ENCODE measurements at places on chromosomes 11 and 22.

DNA sequence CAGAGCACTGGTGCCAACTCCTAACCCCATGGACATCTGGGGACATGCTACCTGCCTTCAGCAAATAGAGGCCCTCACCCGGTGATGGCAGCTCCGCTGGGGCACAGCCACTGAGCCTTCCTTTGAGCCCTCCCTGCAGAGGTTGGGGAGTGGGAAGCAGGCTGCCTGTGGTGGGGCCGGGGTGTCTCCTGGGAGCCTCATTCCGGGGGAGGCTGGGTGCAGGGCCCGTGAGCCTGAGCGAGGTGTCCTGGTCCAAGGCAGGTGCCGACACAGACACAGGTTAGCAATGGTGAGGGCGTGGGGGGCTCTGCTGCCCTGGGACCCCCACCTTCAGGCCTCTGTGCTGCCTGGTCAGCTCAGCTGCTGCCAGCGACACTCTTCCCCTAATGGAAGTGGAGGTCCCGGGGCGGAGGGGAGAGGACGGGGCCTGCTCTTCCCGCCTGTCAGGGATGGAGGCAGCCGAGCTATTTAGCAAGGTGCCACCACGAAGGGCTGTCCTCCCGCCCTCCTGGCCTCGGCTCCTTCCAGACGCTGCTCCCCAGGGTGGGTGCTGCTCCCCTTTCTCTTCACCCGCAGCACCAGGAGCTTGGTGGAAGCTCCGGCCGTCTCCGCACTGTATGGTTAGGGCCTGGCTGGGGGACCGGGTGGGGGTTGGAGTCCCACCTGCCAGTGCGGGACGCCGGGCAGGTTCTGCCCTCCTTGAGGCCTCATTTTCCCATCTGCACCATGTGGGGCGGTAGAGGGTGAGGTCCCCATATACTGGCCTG is 11.2 kb downstream of the TSPAN4 start:
- no peak for DNase-seq

DNA sequence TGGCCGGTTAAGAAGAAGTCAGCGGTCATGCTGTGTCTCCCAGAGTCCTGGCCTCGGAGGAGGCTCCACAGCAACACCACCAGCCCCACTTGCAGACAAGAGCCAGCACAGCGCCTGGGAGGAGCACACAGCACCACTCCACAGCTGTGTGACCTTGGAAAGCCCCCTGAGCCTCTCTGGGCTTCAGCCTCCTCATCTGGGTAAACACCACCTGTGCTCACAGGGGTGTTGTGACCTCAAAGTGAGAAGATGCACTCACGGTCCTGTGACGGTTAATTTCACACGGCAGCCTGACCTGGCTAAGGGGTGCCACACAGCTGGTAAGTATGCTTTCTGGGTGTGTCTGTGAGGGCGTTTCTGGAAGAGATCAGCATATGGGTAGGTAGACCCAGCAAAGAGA is 54.7 kb downstream of the PHF21B start:
- no peak for DNase-seq

- no peak for DNase-seq
Observed at GRCh38 chr11:127485541-127485940, 485.0 kb upstream of the KIRREL3 start.

GRCh38 chr22:47627556-47628253 is 865.3 kb downstream of the TBC1D22A start:
- no peak for DNase-seq

DNA sequence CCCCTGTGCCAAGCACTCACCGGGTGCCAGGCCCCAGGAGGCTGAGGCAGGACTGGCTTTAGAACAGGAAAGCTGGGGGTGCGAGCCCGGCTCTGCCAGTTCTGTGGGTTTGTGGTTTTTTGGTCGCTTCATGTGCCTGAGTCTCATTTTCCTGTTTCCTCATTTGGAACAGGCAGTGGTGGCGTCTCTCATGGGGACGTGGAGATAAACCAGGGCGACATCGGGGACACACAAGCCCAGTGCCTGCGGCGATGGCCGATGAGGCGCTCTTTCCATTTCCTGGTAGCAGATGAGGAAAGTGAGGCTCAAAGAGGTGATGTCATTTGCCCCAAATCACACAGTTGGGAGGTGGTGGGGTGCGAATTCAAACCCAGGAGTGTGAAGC is 20.8 kb upstream of the CHKA start:
- DNase-seq, result peak; percentile 11

DNA sequence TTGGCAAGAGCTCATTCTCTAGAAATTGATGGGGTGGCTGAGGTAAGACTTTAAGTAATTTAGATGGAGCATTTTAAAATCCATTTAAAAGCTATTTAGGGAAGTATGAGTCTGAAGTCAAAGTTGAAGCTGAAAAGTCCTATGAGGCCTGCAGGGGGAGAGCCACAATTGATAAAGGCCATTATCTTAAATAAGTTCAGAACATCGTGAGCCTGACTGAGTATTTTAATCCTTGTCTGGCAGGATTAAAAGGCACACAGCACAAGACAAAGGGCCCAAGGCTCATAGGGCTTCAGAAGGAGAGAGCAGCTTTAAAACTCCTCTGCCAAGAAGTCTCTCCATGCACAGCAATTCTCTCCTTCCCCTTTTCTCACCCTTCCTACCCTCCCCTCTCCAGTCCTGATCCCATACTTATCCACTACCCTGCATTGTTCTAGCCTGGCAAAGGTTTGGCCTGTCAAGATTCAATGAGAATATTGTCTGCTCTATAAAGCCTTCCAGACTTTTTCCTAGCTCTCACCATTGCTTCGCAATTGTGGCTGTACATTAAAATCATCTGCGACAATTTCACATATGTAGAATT is 1312.9 kb downstream of the FAM181B start:
- no peak for DNase-seq
